Cardiac ventricle fibroblast (primary cell): ENCODE measurements at places on chromosomes 16 and 17. TPM values are rescaled to one million over a fixed set of nuclear protein-coding genes. Genes with fewer than 3 reads are reported as not detected.

The SPATA32 gene
- total RNA-seq: not detected in 2 replicates

The KRT15 gene
- total RNA-seq: 0.59 TPM in 1 of 2 replicates, not detected in the other

The CD300LB gene
- not detected in 2 replicates for total RNA-seq

The LITAF gene
- total RNA-seq: 37.0 and 39.9 TPM in 2 replicates

The PPL gene
- total RNA-seq: 132 and 145 TPM in 2 replicates

The DOC2B gene
- 0.05 and 0.12 TPM in 2 replicates for total RNA-seq

The NPIPA5 gene
- total RNA-seq: 2.9 and 5.5 TPM in 2 replicates

The HSD17B1 gene
- total RNA-seq: 0.10 and 1.6 TPM in 2 replicates

The COG4 gene
- total RNA-seq: 36.0 and 49.2 TPM in 2 replicates

The KRT33A gene
- not detected in 2 replicates for total RNA-seq

The CRISPLD2 gene
- total RNA-seq: 5.8 and 10.7 TPM in 2 replicates

The SCARF1 gene
- 4.2 and 7.6 TPM in 2 replicates for total RNA-seq

The KRT36 gene
- total RNA-seq: not detected in 2 replicates

The KRTAP2-2 gene
- not detected in 2 replicates for total RNA-seq

The IL21R gene
- total RNA-seq: 0.05 and 0.25 TPM in 2 replicates

The SOX9 gene
- 41.6 and 54.9 TPM in 2 replicates for total RNA-seq
